ENCODE measurements at places on chromosomes 16 and 17.

DNA sequence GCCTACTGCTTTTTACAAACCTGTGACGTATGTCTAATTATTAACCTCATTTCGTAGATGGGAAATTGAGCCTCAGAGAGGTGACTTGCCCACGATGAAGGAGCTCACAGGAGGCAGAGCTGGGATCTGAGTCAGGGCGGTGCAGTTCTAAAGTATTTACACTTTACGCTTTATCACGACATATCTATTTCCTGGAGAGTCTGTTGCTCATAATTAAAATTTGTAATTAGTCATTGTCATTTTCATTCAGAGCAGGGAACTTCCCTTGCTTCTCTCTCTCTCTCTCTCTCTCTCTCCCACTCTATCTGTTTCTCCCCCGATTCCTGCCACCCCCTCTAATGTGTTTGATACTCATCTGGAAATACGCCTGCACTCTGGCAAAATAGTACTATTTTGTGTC lies 5.9 kb downstream of the SLC5A11 start:
- no peak for DNase-seq
- peaks cover 3% of the 10 kb centered on the region for H3K27me3 ChIP-seq
- H3K4me3 ChIP-seq: no peak overlapping the region
- no peaks in the 10 kb centered on the region for H3K36me3 ChIP-seq
- peaks cover 10% of the 10 kb centered on the region for H3K4me1 ChIP-seq
- H3K27ac ChIP-seq: peak overlapping the region; percentile 18

- H3K27me3 ChIP-seq: peaks cover 77% of the 10 kb centered on the region
- H3K4me3 ChIP-seq: peak within 1 kb of the TSS; percentile 79
- H3K4me1 ChIP-seq: peaks cover 20% of the 10 kb centered on the region
- DNase-seq: no peak
These were observed at the start of gene SLC6A4 for GRCh38 chr17:30235386-30236296. Gene SLC6A4 (minus strand): TSS chr17:30235697. CDS start chr17:30221958, 13,739 bp downstream.

GRCh38 chr17:78644931-78645351 lies 67.7 kb upstream of the DNAH17 start:
- peaks cover 20% of the 10 kb centered on the region for H3K36me3 ChIP-seq
- H3K27ac ChIP-seq: no peak overlapping the region

GRCh38 chr16:23941963-23942564 lies 106.3 kb downstream of the PRKCB start:
- H3K27me3 ChIP-seq: no peaks in the 10 kb centered on the region
- peaks cover 17% of the 10 kb centered on the region for H3K4me1 ChIP-seq
- no peak overlapping the region for H3K27ac ChIP-seq
- no peak overlapping the region for H3K4me3 ChIP-seq
- DNase-seq: no peak
- H3K36me3 ChIP-seq: peaks cover 4% of the 10 kb centered on the region

GRCh38 chr17:41513168-41513547 lies 5.5 kb downstream of the KRT15 start:
- H3K27me3 ChIP-seq: peaks cover 3% of the 10 kb centered on the region
- no peak overlapping the region for H3K4me3 ChIP-seq
- no peaks in the 10 kb centered on the region for H3K36me3 ChIP-seq

GRCh38 chr17:13491916-13492736 lies 109.6 kb downstream of the HS3ST3A1 start:
- H3K27me3 ChIP-seq: peaks cover 2% of the 10 kb centered on the region
- H3K27ac ChIP-seq: no peak overlapping the region
- H3K4me3 ChIP-seq: no peak overlapping the region
- H3K4me1 ChIP-seq: peaks cover 6% of the 10 kb centered on the region
- peak; percentile 3 for DNase-seq
- H3K36me3 ChIP-seq: no peaks in the 10 kb centered on the region

- no peak for DNase-seq
- H3K4me1 ChIP-seq: no peaks in the 10 kb centered on the region
- H3K27ac ChIP-seq: no peak overlapping the region
- no peak overlapping the region for H3K4me3 ChIP-seq
- H3K36me3 ChIP-seq: no peaks in the 10 kb centered on the region
These were observed 503.4 kb upstream of the CDH8 start for GRCh38 chr16:62539657-62540056.

DNA sequence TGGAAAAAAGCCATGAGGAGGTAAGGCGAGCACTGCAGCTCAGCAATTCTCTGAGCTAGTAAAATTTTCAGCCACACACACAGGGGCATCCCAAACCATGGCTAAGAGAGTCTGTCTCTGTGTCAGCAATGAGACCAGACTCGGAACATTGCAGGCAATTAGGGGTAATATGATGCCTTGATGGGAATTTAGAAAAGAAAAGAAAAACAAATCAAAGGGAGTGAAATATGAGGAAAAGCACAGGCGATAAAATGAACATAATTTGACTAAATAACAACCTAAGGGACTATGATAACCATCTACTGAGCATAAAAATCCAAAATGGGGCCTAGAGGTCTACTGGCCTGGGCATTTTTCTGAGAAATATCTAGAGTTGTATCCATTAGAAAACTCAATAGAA lies 546.0 kb upstream of the PSMD7 start:
- H3K27me3 ChIP-seq: no peaks in the 10 kb centered on the region
- no peaks in the 10 kb centered on the region for H3K4me1 ChIP-seq
- DNase-seq: no peak

GRCh38 chr17:49513044-49513395 lies 17.9 kb downstream of the NGFR start:
- no peak for DNase-seq
- peaks cover 2% of the 10 kb centered on the region for H3K4me1 ChIP-seq
- peaks cover 2% of the 10 kb centered on the region for H3K27me3 ChIP-seq
- H3K36me3 ChIP-seq: no peaks in the 10 kb centered on the region
- no peak overlapping the region for H3K27ac ChIP-seq
- no peak overlapping the region for H3K4me3 ChIP-seq

- H3K4me3 ChIP-seq: no peak overlapping the region
- H3K36me3 ChIP-seq: peaks cover 42% of the 10 kb centered on the region
- no peaks in the 10 kb centered on the region for H3K27me3 ChIP-seq
- peaks cover 16% of the 10 kb centered on the region for H3K4me1 ChIP-seq
These were observed 124.6 kb downstream of the DYNLRB2 start for GRCh38 chr16:80665356-80665755.

DNA sequence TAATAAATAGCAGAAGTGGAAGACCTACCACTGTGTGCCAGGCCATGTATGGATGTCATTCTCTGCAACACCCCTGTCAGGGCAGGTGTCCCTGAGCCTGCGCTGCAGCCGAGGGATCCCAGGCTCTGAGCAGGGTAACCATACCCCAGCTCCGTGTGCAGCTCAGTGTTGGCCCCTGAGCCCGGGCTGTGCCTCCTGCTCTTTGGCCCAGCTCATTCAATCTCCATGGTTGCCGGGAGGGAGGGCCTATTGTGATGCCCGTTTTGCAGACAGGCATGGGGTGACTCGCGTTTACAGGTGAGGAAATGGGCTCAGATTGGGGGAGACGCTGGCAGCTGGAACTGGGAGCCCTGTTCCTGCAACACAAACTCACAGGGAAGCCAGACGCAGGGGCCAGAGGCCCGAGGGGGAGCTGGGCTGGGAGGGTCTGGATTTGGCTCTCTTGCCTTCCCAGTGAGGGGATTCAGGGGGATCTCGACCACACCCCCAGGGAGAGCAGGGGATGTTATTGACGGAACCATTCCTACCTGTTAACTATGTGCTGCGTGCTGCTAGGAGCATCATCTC lies 190.5 kb downstream of the IRF8 start:
- no peak for DNase-seq
- H3K36me3 ChIP-seq: no peaks in the 10 kb centered on the region
- no peaks in the 10 kb centered on the region for H3K27me3 ChIP-seq
- H3K4me1 ChIP-seq: peaks cover 12% of the 10 kb centered on the region
- no peak overlapping the region for H3K27ac ChIP-seq
- H3K4me3 ChIP-seq: no peak overlapping the region

- H3K36me3 ChIP-seq: no peaks in the 10 kb centered on the region
- H3K4me1 ChIP-seq: peaks cover 2% of the 10 kb centered on the region
- no peak for DNase-seq
- no peak overlapping the region for H3K4me3 ChIP-seq
- peaks cover 35% of the 10 kb centered on the region for H3K27me3 ChIP-seq
These were observed 2.8 kb downstream of the RBFOX3 start for GRCh38 chr17:79607940-79608623.

DNA sequence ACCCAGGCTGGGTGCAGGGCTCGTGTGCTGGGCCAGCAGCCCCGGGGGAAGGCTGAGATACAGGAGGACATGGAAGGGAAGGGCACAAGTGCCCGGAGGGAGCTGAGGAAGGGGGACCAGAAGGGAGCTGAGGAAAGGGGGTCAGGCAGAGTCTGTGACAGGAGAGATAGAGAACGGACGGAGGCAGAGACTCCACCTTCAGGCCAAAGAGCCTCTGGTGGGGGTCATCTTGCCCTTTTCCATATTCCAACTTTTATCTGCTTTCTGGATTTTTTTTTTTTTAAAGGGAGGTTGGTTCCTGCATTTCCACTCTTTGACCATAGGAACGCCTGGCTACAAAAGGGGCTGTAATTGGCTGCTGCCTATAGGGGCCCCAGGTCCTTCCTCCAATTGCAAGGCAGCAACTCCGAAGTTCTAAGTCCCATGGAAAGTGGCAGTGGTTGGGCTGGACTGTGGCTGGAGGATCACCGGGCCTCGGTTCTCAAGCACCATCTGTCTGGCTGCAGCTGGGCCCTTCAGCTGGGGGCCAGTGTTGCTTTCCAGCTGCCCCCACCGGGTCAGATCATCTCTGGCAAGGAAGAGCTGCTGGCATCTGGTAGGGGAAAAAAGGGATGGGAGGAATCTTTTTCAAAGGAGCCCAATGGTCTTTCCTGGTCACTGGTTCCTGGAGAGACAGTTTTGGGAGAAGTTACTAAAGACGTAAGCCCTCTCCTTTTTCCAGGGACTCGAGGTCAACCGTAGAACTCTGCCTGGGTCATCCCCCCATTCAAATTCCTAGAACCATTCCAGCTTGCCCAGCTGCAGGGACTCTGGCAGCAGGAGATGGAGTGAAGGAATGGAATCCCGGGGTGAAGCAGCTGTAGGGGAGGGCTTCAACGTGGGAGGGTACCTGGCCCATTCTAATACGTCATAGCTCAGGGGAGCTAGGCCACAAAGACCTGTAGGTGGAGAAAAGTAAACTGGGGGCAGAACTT lies 13.1 kb upstream of the MRPS23 start:
- no peak overlapping the region for H3K27ac ChIP-seq
- H3K4me3 ChIP-seq: no peak overlapping the region
- no peak for DNase-seq
- H3K36me3 ChIP-seq: no peaks in the 10 kb centered on the region
- peaks cover 45% of the 10 kb centered on the region for H3K27me3 ChIP-seq

GRCh38 chr16:7744546-7745264 lies 412.1 kb downstream of the RBFOX1 start:
- H3K36me3 ChIP-seq: no peaks in the 10 kb centered on the region
- DNase-seq: no peak
- no peaks in the 10 kb centered on the region for H3K4me1 ChIP-seq
- H3K4me3 ChIP-seq: no peak overlapping the region

GRCh38 chr17:68731465-68731864 lies 130.3 kb upstream of the FAM20A start:
- H3K4me1 ChIP-seq: no peaks in the 10 kb centered on the region
- H3K27ac ChIP-seq: no peak overlapping the region
- no peak for DNase-seq
- no peaks in the 10 kb centered on the region for H3K36me3 ChIP-seq

GRCh38 chr17:36939052-36939801 lies 2.0 kb downstream of the LHX1 start:
- H3K4me1 ChIP-seq: peaks cover 36% of the 10 kb centered on the region
- peaks cover 16% of the 10 kb centered on the region for H3K36me3 ChIP-seq
- H3K27me3 ChIP-seq: peaks cover 72% of the 10 kb centered on the region
- peak overlapping the region; percentile 65 for H3K27ac ChIP-seq

GRCh38 chr16:21644674-21645073 lies 7.7 kb downstream of the IGSF6 start:
- peaks cover 43% of the 10 kb centered on the region for H3K4me1 ChIP-seq
- peaks cover 9% of the 10 kb centered on the region for H3K36me3 ChIP-seq
- H3K27me3 ChIP-seq: no peaks in the 10 kb centered on the region

GRCh38 chr17:31211352-31212012 lies 85.6 kb downstream of the OMG start:
- H3K4me3 ChIP-seq: no peak overlapping the region
- no peak overlapping the region for H3K27ac ChIP-seq
- DNase-seq: no peak
- H3K4me1 ChIP-seq: no peaks in the 10 kb centered on the region
- H3K27me3 ChIP-seq: no peaks in the 10 kb centered on the region
- H3K36me3 ChIP-seq: peaks cover 4% of the 10 kb centered on the region

DNA sequence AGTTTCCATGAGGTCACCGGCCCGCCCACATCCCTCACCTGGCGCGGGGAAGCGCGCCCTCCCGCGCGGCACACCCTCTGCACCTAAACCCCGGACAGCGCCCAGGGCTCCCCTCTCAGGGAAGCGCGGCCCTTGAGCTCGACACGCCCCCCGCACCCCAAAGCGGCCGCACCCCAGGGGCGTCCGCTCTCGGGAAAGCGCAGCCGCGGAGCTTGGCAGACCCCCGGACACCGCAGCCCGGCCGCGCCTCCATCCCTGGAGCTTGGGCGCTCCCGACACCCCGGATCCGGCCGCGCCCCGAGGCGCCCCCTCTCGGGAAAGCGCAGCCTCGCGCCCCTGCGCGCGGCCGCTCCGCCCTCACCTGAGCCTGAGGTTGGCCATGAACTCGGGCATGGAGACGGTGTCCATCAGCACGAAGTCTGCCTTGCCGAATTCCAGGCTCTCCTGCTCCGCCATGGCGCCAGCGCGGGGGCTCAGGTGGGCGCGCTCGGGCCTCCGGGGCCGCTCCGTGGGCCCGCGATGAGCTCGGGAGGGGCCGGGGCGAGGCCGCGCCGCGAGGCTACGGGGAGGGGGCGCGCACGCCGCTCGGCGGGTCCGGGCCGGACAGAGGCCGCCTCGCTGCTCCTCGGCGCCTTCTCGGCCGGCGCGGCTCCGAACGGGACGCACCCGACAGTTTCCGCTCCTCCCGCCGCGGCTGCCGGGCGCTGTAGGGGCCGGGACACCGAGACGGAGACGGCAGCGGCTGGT lies at the start of gene MYO1D:
Gene MYO1D, minus strand, starts transcription at position 708 of the 747 bp plus-strand sequence. Its CDS starts 252 bp downstream, at position 456.
- no peaks in the 10 kb centered on the region for H3K36me3 ChIP-seq
- peaks cover 17% of the 10 kb centered on the region for H3K4me1 ChIP-seq
- H3K27me3 ChIP-seq: peaks cover 38% of the 10 kb centered on the region
- peak within 1 kb of the TSS; percentile 90 for H3K4me3 ChIP-seq

All from activated CD4-positive, alpha-beta T cell treated with anti-CD3 and anti-CD28 coated beads, Interleukin-2, amount 10 ng/mL, durations not matched to agents 24 days and 14 days (primary cell).